ENCODE measurements at places on chromosomes 12 and 14. TPM values are rescaled to one million over a fixed set of nuclear protein-coding genes. Genes with fewer than 3 reads are reported as not detected.

- no peak overlapping the region for H3K4me3 ChIP-seq
- no peak for DNase-seq
- H3K27ac ChIP-seq = no peak overlapping the region
These were observed 4.5 kb downstream of the HAUS4 start for GRCh38 chr14:22952418-22952817.

GRCh38 chr12:14471497-14471896 lies 96.2 kb downstream of the PLBD1 start:
- no peak overlapping the region for H3K27ac ChIP-seq
- no peaks in the 10 kb centered on the region for H3K4me1 ChIP-seq
- no peak for DNase-seq

- H3K4me3 ChIP-seq = no peak overlapping the region
- H3K27ac ChIP-seq = no peak overlapping the region
- H3K27me3 ChIP-seq = no peaks in the 10 kb centered on the region
- no peak for DNase-seq
- no peaks in the 10 kb centered on the region for H3K36me3 ChIP-seq
- no peaks in the 10 kb centered on the region for H3K4me1 ChIP-seq
These were observed 234.5 kb downstream of the SNAPC1 start for GRCh38 chr14:61996753-61997152.

GRCh38 chr14:24534286-24534685 lies 26.2 kb upstream of the CMA1 start:
- no peak for DNase-seq
- H3K27me3 ChIP-seq = no peaks in the 10 kb centered on the region
- no peaks in the 10 kb centered on the region for H3K36me3 ChIP-seq
- no peaks in the 10 kb centered on the region for H3K4me1 ChIP-seq

DNA sequence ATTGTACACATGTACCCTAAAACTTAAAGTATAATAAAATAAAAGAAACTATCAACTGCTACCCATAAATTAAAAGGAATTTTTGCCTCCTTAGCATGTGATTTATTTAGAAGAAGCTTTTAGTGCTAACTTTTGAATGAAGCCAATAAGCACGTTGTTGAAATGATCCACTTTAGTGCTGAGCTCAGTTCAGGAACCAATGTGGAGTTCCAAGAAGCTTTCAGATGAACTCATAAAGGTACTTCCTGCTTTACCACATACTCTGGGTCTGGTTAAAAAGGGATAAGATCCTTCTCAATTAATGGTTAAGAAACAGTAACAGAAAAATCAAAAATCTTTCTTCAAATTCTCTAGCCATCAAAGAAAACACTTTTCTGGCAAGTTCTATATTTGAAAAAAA lies 39.4 kb downstream of the TMTC1 start:
- H3K36me3 ChIP-seq = no peaks in the 10 kb centered on the region
- DNase-seq = no peak
- H3K27ac ChIP-seq = no peak overlapping the region
- no peak overlapping the region for H3K4me3 ChIP-seq
- H3K27me3 ChIP-seq = no peaks in the 10 kb centered on the region
- H3K4me1 ChIP-seq = peaks cover 3% of the 10 kb centered on the region

The PPM1H gene
- total RNA-seq = 11.4 TPM

The RCOR1 gene
- total RNA-seq = 22.3 TPM

The ATP2B1 gene
- 34.8 TPM for total RNA-seq

The CYP46A1 gene
- 4.9 TPM for total RNA-seq

The ZFHX2 gene
- total RNA-seq = 2.1 TPM

The PRPH gene
- 0.28 TPM for total RNA-seq
